Aorta (tissue), 5 donors: ENCODE measurements at places on chromosomes 6 and 20. TPM values are rescaled to one million over a fixed set of nuclear protein-coding genes. Genes with fewer than 3 reads are reported as not detected.

ACTR5 gene
- 7.0 TPM for total RNA-seq

LY6G6F gene
- not detected for total RNA-seq

CNKSR3 gene
- 41.2 TPM for total RNA-seq

CST7 gene
- 3.1 TPM for total RNA-seq

RAB44 gene
- 0.29 TPM for total RNA-seq

MOXD1 gene
- 1.0 TPM for total RNA-seq

CST4 gene
- not detected for total RNA-seq

FAM217A gene
- not detected for total RNA-seq

LIN28B gene
- not detected for total RNA-seq

IL17F gene
- total RNA-seq = not detected

TRMT6 gene
- 11.0 TPM for total RNA-seq

ENPP1 gene
- 20.2 TPM for total RNA-seq
